ENCODE measurements at places on chromosomes 5 and 9. TPM values are rescaled to one million over a fixed set of nuclear protein-coding genes. Genes with fewer than 3 reads are reported as not detected.

DNA sequence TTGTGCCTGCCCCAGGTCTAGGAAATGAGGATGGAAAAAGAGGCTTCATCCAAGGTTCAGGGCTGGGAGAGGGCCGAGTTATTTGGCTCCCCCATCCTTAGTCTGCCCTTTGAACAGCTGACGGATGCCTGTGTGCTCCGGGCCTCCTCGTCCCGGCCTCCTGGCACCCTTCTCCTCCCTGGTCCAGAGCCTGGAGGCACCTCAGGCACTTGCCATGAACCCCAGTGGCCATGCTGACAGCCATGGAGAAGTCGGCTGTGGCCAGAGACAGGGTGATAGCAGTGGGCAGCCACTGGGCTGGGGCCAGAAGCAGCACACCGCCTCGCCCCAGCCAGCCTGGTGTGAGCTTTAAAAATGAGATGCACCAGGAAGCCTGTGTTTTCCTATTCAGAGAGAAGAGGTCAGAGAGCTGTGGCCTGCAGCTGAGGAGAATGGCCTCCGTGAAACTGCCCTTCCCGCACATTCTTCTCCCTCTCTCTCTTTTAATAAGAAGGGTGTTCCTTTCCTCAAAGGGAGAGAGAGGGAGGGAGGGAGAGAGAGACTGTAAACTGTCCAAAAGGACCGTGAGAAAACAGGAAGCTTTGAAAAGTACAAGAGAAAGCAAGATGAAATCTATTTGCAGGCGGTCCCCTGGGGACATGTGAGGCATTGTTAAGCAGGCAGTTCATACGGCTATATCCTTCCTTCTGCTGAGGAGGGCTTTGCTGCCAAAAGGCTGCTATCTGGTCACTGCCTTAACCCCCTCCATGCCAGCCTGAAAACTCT is 55.3 kb downstream of the ZNF366 start:
- peak; percentile 92 for DNase-seq

The SNX18 gene
- polyA plus RNA-seq, result 33.3 TPM

- DNase-seq, result no peak
Measured at GRCh38 chr5:4228708-4229107, 633.1 kb downstream of the IRX1 start.

- no peak for DNase-seq
Measured at GRCh38 chr9:94507531-94508258, 47.2 kb upstream of the PCAT7 start.

- DNase-seq, result no peak
Measured at GRCh38 chr9:137682428-137683105, 63.8 kb downstream of the EHMT1 start.

DNA sequence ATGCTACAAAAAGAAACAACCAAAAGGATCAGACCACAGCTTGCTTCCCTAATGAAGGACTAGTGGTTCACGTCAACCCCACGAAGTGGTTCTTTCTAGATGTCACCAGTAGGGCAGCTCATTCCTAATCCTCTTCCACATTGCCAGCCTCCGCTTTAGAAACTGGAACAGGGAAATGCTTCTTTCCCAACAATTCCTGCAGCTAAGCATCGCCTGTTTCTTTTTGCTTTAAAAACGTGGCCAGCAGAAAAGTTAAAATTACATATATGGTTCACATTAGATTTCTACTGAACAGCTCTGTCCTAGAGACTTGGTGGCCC is 100.2 kb downstream of the MTX3 start:
- DNase-seq, result no peak

The GARNL3 gene
- polyA plus RNA-seq, result 2.1 TPM

- DNase-seq, result no peak
Measured at GRCh38 chr9:96158909-96159575, 142.9 kb downstream of the HSD17B3 start.

The SH3PXD2B gene
- 15.5 TPM for polyA plus RNA-seq

The PCDHB7 gene
- polyA plus RNA-seq, result 0.31 TPM

- DNase-seq, result no peak
Measured at GRCh38 chr5:37121465-37121864, 127.7 kb downstream of the CPLANE1 start.

DNA sequence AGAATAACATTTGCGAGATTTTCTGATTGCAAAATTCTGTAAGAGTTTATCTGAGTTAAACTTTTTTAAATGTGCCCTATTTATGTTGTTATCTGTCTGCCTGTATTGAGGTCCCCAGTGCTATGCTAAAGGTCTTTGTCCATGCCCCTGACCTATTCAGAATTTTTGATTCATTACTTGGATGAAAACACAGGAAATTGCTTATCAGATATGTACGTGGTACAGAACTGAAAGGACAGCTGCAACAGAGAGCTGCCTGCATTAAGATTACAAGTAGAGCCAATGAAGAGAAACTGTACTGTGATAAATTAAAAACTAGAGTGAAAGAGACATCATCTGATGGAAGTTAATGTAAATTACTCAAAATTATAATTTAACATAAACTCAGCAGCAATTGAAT is 408.8 kb downstream of the ADGRV1 start:
- DNase-seq, result no peak

The NRG2 gene
- polyA plus RNA-seq, result not detected

The S1PR3 gene
- 21.3 TPM for polyA plus RNA-seq

- DNase-seq, result no peak
Measured at GRCh38 chr9:98381311-98382103, 126.1 kb upstream of the TBC1D2 start.

The PLPP7 gene
- polyA plus RNA-seq, result 3.9 TPM

GRCh38 chr9:127128341-127129072 is 6.1 kb upstream of the ANGPTL2 start:
- DNase-seq, result no peak

DNA sequence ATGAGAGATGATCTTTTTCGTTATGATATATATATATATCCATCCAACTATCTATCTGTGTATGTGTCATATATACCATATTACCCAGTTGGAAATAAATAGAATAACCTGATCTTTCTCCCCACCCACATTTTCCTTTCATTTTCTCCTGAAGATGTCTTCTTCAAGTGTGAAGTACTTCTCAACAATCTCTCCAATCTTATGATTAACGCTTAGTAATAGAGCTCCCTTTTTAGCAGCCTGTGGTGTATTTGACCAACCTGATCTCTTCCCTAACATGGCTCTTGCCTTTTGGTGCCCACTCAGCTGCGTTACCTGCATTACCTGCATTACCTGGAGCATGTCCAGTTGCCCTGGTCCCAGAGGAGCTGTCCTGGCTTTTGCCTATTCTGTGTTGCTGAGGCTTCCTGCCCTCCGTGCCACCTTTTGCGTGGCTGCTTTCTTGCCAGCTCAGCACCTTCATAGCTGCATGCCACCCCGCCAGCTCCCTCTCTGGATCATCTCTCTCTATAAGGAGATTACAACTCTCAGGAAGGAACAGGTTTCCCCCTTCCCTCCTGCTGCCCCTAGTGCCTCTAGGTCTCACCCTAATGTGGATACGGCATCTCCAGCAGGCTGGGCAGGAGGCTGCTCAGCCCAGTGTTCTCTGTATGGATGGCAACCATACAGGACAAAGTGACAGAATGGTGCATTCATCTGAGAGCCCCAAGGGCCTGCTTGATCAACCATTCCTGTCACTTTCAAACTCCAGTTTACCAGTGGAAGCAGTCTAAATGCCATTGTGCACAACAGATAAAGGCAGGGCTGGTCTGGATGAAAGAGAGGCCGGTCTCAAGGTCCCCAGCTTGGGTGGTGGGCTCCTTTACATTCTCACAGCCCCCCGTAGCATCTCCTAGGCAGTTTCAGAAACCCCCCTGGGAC is 126.7 kb downstream of the GADD45G start:
- no peak for DNase-seq

The MYMK gene
- polyA plus RNA-seq, result not detected

- no peak for DNase-seq
Measured at GRCh38 chr5:52740007-52740406, 47.7 kb upstream of the ITGA1 start.

- no peak for DNase-seq
Measured at GRCh38 chr5:139481122-139481533, 1.4 kb downstream of the STING1 start.

The IFNK gene
- polyA plus RNA-seq, result not detected

DNA sequence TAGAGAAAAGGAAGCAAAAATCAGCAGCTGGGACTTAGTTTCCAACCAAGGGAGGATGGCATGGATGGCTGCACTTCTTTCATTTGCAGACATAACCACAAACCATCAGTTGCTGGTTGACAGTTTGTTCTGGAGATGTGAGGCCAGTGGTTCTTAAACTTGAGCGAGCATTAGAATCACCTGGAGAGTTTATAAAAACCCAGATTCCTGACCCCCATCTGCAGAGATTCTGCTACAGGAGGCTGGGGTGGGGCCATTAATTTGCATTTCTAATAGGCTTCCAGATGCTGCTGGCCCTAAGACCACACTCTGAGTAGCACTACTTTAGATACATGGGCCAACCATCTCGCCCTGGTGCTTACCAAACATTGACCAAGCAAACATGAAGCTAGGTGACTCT is 60.8 kb downstream of the MARCHF3 start:
- no peak for DNase-seq

- DNase-seq, result no peak
Measured at GRCh38 chr5:101915554-101915953, 380.5 kb downstream of the SLCO4C1 start.

DNA sequence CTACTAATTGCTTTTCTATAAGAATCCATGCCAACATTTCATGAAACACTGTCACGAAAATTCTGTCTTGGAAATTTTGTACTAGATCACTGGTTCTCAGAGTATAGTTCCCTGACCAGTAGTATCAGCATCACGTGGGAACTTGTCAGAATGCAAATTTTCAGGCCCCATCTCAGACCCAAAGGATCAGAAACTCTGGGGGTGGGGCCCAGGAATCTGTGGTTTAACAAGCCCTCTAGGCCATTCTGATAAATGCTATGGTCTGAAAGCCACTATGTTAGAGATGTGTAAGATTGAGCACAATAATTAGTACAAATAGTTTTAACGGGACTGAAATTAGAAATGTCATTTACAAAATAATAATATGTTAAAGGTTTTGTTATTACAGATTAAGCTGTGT is 615.7 kb upstream of the ARRDC3 start:
- no peak for DNase-seq

DNA sequence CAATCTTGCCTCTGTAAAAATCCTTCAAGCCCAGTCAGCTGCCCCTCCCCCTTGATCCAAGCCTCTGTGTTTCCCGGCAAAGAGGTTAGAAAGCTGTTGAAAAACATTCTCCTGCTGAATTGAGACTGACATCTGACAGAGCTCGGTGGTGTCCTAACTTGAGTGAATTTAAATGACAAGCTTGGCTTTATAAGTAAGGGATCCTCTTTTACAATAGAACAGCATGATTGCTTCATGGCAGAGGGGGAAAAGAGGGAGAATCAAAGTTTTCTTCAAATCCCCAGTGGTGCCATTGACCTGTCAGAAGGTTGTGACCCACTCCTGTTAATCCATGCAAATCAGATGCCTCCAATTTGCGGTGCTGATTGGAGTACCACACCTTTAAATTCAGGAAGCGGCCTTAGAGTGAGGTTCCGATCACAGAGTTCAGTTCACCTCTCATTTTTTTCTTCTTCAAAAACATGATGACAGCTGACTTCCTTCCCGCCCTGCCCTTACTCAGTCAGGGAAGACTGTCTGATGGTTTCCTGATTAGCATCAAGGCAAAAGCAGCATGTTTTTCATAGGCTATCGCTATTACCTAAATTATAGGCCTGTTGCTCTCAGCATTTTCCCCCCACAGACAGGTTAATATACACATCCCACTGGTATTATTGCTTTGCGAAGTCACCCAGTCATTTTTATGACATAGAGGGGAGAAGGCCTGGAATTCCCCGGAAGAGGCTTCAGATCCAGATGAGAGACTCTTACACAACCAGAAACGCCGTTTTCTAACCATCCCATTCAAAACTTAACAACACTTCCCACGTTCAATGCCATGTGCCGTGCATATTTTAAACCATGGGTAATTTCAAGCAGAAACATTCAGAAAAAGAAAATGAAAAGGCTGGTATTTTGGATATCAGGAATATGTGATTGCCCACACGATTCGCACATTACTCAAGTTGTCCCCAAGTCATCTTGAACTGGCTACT is 141.4 kb downstream of the EBF1 start:
- no peak for DNase-seq

GRCh38 chr9:135053133-135053532 is 34.3 kb upstream of the OLFM1 start:
- DNase-seq, result no peak

DNA sequence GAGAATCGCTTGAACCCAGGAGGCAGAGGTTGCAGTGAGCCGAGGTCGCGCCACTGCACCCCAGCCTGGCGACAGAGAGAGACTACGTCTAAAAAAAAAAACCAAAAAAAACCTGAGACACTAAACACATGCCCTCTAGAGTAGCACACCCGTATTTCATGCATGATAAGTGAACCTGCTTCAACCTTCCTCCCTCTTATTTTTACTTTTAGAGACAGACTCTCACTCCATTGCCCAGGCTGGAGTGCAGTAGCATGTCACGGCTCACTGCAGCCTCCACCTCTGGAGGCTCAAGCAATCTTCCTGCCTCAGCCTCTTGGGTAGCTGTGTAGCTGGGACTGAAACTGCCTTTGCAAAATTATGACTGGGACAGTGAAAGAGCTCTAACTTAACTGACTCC is 17.6 kb upstream of the NANS start:
- DNase-seq, result no peak

The TEK gene
- 0.71 TPM for polyA plus RNA-seq

- no peak for DNase-seq
Measured at GRCh38 chr9:14337615-14338014, 23.7 kb upstream of the NFIB start.

DNA sequence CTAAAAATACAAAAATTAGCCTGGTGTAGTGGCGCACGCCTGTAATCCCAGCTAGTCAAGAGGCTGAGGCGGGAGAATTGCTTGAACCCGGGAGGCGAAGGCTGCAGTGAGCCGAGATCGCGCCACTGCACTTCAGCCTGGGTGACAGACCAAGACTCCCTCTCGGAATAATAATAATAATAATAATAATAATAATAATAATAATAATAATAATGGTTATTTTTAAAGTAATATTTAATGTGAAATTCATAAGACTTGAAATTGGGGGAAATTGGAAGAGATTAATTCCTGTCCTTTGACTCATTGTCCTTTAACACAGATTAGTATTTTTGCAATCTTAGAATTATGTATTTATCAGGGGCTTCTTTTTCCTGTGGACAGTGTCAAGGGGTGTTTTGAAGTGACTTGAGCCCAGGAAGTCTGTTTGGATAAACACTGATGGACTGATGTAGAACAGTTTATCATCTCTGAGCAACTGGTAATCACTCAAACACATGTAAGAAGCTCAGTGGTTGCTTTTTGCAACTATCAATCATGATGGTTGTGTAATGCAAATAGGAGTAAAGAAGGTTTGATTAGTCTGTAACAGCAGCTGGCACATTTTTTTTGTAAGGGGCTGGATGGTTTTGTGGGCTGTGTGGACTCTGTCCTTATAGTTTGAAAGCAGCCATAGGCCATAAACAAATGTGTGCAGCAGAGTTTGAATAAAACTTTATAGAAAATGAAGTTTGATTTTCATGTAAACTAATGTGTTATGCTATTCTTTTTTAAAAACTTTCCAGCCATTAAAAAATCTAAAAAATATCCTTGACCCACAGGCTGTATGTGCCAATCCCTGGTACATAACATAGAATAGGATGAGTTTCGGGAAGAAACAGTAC is 93.5 kb downstream of the F2RL2 start:
- no peak for DNase-seq

- DNase-seq, result no peak
Measured at GRCh38 chr5:167626341-167627123, 664.9 kb upstream of the WWC1 start.

- DNase-seq, result no peak
Measured at GRCh38 chr5:40430101-40430710, 249.5 kb upstream of the PTGER4 start.

All from BJ (cell line).